ENCODE measurements at places on chromosomes 7 and 10. TPM values are rescaled to one million over a fixed set of nuclear protein-coding genes. Genes with fewer than 3 reads are reported as not detected.
A peak's percentile ranks its signal among the peaks of the same experiment; 100 is the strongest.

GRCh38 chr10:125846894-125847293, 23.5 kb downstream of the BCCIP start:
- H3K4me3 ChIP-seq = no peak overlapping the region
- DNase-seq = no peak
- no peaks in the 10 kb centered on the region for H3K4me1 ChIP-seq
- peaks cover 18% of the 10 kb centered on the region for H3K36me3 ChIP-seq
- no peak overlapping the region for H3K27ac ChIP-seq

GRCh38 chr7:151520419-151521261, 945 bp upstream of the RHEB start:
- peaks cover 37% of the 10 kb centered on the region for H3K4me1 ChIP-seq
- H3K4me3 ChIP-seq = peak overlapping the region; percentile 60
- no peaks in the 10 kb centered on the region for H3K27me3 ChIP-seq

The TMEM139 gene
- 0.20 TPM for total RNA-seq

GRCh38 chr7:19284136-19284535, 138.9 kb upstream of the FERD3L start:
- H3K4me3 ChIP-seq = no peak overlapping the region
- H3K27me3 ChIP-seq = no peaks in the 10 kb centered on the region
- no peak for DNase-seq
- no peak overlapping the region for H3K27ac ChIP-seq
- no peaks in the 10 kb centered on the region for H3K4me1 ChIP-seq
- H3K36me3 ChIP-seq = no peaks in the 10 kb centered on the region

The DMBT1 gene
- total RNA-seq = not detected

DNA sequence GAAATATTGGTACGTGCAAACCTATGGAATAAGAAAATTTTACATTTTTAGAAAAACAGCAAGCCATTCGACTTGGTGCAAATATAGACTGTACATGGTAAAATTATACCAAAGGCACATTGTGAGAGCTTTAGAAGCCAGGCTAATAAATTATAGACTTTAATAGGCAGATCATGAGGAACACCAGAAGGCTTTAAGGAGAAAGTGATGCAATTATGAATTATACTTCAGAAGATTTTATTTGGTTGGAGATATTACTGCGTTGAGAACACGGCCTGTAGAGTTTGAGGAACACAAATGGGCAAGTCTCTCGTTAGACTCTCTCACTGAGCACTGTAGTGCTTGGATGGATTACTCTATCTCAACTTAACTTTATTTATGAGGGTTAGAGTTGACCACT, 141.7 kb downstream of the MACC1 start:
- H3K4me1 ChIP-seq = no peaks in the 10 kb centered on the region
- no peak overlapping the region for H3K27ac ChIP-seq
- no peak for DNase-seq
- no peak overlapping the region for H3K4me3 ChIP-seq

- H3K27me3 ChIP-seq = peaks cover 7% of the 10 kb centered on the region
- no peak overlapping the region for H3K4me3 ChIP-seq
- no peak overlapping the region for H3K27ac ChIP-seq
- H3K36me3 ChIP-seq = no peaks in the 10 kb centered on the region
- H3K4me1 ChIP-seq = no peaks in the 10 kb centered on the region
These were observed 203.3 kb downstream of the BUB3 start for GRCh38 chr10:123357421-123357930.

DNA sequence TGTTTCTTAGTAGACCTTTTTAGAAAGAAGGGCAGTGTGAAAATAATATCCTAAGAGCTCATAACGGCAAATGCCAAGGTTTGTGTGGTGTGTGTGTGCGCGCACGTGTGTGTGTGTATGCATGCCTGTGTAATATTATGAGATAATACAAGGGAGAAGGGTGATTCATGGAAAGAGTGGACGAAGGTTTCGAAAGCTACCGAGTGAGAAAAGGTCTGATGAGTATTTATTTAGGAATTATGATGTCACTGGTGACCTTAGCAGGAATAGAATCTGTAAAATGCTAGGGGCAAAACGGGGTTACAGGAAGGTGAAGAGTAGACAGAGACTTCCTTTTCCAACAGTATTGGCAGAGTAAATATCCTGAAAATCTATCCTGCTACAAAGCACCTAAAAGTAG, 107.3 kb downstream of the AHR start:
- no peak overlapping the region for H3K27ac ChIP-seq
- H3K4me3 ChIP-seq = no peak overlapping the region
- no peaks in the 10 kb centered on the region for H3K27me3 ChIP-seq

The SUFU gene
- total RNA-seq = 6.7 TPM

- no peaks in the 10 kb centered on the region for H3K27me3 ChIP-seq
- H3K4me1 ChIP-seq = no peaks in the 10 kb centered on the region
- no peak overlapping the region for H3K27ac ChIP-seq
- H3K4me3 ChIP-seq = no peak overlapping the region
These were observed 56.6 kb downstream of the TASOR2 start for GRCh38 chr10:5741276-5741675.

- H3K27me3 ChIP-seq = peaks cover 4% of the 10 kb centered on the region
- H3K4me1 ChIP-seq = no peaks in the 10 kb centered on the region
- no peak for DNase-seq
- H3K36me3 ChIP-seq = no peaks in the 10 kb centered on the region
- H3K4me3 ChIP-seq = no peak overlapping the region
- no peak overlapping the region for H3K27ac ChIP-seq
These were observed 5.2 kb downstream of the PHYHIPL start for GRCh38 chr10:59181668-59182067.

The EDRF1 gene
- total RNA-seq = 39.8 TPM

DNA sequence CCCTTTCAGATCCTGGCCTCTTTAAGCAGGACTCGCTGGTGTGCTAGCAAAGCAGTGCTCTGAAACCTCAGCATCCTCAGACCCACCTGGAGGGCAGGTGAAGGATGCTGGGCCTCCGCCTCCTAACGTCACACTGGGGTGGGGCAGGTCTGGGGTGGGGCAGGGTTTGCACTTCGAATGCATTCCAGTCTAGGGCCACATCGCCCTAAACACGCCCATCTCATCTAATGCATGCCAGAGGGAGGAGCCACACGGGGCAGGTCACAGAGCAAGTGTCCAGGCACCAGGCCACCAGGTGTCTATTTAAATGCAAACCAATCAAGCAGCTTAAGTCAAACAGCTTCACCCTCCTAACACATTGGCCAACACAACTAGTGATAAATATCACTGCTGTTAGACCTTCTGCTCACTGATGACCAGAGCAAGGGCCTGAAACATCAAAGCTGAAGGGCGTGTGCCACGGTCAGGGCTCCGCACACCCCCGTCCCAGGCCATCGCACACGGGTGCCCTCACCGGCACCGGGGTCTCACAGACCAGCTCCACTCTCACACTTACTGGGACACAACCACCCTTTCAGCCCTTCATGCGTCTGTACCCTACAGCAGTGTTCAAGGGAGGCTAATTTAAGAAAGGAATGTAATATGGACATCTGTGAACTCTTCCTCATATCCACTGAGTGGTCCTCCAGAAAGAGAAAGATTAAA, 47.1 kb downstream of the DIP2C start:
- H3K4me3 ChIP-seq = no peak overlapping the region
- H3K4me1 ChIP-seq = no peaks in the 10 kb centered on the region
- no peak overlapping the region for H3K27ac ChIP-seq
- no peaks in the 10 kb centered on the region for H3K36me3 ChIP-seq

The IDI2 gene
- total RNA-seq = not detected

The TMEM236 gene
- 0.06 TPM for total RNA-seq

All from CD4-positive, alpha-beta T cell (primary cell).